NCI-H1930 (cell line): ENCODE measurements at places on chromosomes 12 and 14.

GRCh38 chr14:103072595-103073366 is 11.2 kb upstream of the LBHD2 start:
- no peak for DNase-seq

- no peak for DNase-seq
These were observed 662 bp upstream of the BATF start for GRCh38 chr14:75521415-75522199.

- no peak for DNase-seq
These were observed 728 bp upstream of the STON2 start for GRCh38 chr14:81400852-81401251.

- no peak for DNase-seq
These were observed 261.0 kb downstream of the DACT1 start for GRCh38 chr14:58898655-58899316.

DNA sequence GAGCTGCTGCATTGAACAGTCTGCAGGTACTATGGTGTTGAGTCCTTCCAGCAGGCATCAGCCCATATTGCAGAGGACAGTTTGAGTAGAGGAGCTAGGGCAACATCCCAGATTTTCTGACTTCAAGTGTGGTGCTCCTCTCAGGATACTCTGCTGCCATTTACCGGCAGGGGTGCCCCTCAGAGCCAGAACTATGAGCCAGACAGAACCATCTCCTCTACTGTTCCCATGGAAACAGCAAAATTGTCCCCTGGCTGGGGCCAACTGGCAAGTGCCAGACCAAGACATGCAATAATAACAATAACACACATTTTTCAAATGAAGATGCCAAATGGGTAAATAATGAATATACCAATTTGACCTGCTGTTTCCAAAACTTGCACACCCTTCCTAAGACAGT is 102.9 kb downstream of the ADCK1 start:
- no peak for DNase-seq

GRCh38 chr12:2451025-2451424 is 343.7 kb upstream of the FKBP4 start:
- DNase-seq: no peak

GRCh38 chr12:132489078-132489601 is 811 bp upstream of the FBRSL1 start:
- no peak for DNase-seq

- DNase-seq: no peak
These were observed 448.6 kb downstream of the FUT8 start for GRCh38 chr14:65860956-65861611.

GRCh38 chr14:104658325-104658712 is 31.1 kb upstream of the INF2 start:
- DNase-seq: no peak

GRCh38 chr12:11839091-11839641 is 189.7 kb downstream of the ETV6 start:
- no peak for DNase-seq

DNA sequence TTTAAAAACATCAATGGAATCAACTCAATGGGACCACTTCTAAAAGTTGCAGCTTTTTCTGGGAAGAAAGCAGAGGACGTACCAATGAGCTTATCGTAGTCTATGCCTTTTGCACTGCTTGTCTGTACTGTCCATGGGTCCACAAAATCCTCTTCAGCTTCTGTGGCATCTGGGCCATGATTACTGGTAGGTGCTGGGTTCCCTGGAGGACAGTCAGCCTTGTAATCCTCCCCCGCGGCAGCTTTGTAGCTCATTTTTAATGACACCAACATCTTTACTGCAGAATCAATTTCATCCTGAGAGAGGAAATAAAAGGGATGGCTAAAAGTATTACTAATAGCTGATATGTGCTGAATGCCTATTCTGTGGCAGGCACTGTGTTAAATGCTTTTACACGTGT is 38.5 kb downstream of the SLC25A47 start:
- no peak for DNase-seq

DNA sequence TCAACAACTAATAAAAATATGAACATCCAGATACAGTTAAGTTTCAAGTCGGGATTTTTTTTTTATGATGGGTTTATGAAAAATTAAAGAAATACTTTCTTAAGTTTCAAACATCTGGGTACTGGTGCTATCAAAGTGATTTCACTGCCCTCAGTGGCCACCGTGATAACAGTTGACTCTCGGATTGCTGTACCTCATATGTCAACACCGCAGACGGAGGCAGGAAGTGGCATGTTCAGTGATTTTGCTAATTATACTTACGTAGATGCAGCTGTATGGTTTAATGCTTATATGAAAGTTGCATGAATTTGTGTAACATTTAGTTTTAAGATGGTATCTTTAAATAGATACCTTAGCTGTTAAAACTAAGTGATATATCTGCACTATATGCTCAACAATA is 20.8 kb upstream of the FBLN5 start:
- no peak for DNase-seq

GRCh38 chr14:35964697-35965286 is 138.7 kb downstream of the BRMS1L start:
- DNase-seq: no peak

DNA sequence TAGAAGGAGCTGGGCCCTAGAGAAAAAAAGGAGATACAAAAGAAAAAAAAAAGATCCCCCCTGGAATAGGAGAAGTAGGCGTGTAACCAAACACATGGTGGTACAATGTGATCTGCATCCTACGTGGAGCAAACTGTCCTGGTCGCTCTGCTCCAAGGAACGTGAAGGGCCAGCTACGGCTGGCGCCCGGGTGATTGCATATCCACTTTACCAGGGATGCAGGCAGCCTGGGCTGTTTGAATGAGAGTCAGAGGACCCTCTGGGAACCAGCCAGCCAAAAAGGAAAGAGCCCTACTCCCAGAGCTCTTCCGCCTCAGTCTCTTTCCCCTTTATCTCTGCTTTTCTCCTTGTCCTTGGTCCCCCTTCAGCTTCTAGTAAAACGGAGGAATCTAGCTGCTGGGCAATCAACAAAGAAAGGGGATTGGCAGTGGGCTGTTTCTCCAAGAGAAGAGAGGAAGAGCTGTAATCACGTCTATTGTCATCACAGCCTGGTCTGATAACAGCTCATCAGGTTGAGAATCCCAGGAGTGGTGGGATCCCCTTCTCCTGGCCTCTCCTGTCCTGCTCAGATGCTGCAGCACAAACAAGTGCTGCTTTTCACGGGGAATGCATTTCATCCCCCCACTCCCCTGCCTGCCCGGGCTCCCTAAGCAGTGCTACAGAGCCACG is 156.0 kb downstream of the ADCK1 start:
- DNase-seq: no peak

DNA sequence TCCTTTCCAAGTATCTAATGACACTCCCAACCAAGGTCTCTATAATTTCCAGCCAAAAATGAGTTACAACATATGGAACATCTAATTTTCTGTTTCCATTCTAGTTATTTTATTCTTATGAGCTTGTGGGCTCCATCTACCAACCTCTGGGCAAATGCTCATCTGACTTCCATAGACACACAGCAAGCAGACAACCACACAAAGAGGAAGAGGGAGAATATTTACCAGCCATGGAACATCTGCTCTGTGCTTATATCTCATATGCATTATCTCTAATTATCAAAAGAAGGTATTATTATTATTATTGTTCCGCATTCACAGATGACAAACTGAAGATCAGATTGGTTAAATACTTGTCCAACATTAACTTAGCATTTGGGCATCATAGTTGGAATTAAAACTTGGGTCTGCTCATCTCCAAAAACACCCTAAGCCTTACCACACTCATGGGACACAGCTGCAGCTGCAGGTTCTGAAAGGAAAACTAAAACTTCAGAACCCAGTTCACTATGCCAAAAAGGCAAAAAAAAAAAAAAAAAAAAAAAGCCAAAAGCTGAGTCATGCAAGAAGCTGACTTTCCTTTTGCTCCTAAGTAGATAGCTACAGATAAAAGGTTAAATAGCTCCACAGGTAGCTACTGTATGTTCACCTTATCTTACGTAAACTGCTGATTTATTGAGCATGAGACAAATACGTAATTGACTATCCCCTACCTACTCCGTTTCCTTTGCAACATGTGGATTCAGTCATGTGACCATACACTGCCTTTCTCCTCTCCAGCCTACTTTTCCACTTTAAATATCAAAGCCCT is 23.6 kb upstream of the TCL1B start:
- DNase-seq: no peak

DNA sequence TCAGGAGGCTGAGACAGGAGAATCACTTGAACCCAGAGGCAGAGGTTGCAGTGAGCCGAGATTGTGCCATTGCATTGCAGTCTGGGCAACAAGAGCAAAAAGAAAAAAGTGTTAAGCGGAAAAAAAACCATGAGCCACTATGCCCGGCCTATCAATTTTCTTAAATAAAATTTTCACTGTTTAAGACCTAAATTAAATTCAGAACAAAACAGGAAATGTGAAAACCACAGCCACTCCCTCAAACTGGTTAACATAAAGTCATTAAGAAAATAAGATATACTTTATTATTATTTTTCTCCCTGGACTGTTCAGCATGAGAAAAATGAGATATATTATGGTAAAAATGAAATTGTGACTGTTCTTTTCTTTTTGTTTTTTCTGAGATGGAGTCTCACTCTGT is 44.6 kb upstream of the GCH1 start:
- DNase-seq: no peak

GRCh38 chr12:12985817-12986408 is 14.2 kb downstream of the HEBP1 start:
- DNase-seq: no peak

- no peak for DNase-seq
These were observed 4.9 kb downstream of the CPNE6 start for GRCh38 chr14:24076302-24076601.

GRCh38 chr12:6337958-6338433 is 3.9 kb downstream of the TNFRSF1A start:
- no peak for DNase-seq

- no peak for DNase-seq
These were observed 29.0 kb downstream of the TTLL5 start for GRCh38 chr14:75690010-75690409.

GRCh38 chr14:71783786-71784185 is 148.4 kb upstream of the RGS6 start:
- no peak for DNase-seq

DNA sequence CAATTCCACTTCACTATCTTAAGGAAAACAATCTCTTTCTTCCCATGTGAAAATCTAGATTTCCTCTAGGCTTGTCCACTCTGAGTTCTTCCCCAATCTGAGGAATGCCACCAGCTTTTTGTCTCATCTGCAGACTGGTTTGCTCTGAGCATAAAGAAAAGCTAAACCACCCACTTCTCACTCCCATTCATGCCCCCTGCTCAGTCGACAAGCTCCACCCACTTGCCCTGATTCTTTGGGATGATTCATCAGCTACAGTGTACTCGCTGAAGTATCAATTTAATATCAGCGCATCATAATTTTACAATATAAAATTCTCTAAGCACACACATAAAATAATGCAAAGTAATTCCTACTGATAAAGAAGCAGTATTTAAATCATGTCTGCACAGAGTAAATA is 209.1 kb downstream of the GRIN2B start:
- no peak for DNase-seq

DNA sequence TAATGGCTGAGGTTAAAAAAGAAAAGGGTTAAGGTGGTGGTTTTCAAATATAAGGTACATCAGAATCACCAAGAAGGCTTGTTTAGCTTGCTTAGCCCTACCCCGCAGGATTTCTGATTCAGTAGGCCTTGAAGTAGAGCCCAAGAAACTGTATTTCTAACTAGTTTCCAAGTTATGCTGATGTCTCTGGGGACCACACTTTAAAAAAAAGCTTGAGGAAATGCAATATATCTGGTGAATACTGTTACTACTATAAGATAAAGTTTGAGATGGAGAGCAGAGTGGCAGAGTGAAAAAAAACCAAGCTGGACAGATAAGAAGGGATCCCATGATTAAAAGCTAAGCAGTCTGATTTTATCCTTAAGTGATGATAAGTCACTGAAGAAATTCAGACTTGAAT is 18.3 kb upstream of the GXYLT1 start:
- no peak for DNase-seq

DNA sequence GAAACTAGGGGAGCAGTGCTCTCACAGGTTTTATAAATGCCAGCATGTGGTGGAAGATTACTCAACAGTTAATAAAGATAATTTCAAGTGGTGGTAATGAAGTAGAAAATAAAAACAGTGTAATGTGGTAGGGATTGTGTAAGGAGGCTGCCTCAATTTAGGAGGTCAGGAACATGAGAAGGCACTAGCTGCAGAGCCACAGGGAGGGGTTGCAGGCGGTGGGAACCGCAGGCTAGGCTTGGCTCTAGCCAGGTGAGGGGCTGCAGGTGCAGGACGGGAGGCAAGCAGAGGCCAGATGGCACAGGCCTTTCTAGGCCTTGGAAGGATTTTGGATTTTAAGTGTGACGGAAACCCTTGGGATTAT is 768 bp downstream of the METTL25 start:
- DNase-seq: peak; percentile 34

GRCh38 chr12:129184127-129184928 is 331.1 kb downstream of the GLT1D1 start:
- DNase-seq: no peak

DNA sequence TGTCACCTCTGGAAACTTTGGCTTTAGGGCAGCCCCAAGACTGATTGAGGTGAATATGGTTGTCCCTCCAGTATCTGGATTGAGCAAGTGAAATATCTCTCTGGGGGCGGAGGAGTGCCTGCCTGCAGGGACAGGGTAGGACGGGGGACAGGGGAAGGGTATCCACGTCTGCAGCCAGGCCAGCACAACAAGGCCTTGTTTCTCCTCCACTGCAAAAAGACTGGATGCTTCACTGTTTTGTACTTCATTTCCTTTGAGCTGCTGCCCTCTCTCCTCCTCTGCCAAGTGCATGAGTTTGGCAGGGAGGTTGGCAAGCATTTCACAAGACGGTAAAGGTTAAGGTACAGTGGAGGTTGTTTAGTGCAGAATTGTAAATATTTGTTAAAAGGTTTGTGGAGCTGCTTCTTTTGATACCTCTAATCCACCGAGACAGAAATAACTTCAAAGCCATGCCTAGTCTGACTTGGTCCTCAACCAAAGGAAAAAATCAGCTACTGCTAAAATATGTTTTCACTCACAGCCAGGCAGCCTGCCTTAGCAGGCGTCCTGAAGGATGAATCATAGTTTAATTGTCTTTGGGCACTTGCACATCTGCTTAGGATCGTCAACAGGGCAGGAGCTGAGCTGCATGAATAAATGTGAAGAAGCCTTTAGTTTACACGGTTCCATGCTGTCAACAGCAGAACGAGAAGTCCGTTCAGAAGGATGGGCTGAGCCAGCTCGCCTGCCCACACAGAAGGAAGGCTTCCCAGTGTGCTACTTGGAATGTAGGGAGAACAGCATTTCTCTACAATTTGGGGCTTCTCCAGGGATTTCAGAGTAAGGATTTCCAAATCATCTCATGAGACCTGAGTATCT is 269.7 kb downstream of the TTC6 start:
- no peak for DNase-seq

DNA sequence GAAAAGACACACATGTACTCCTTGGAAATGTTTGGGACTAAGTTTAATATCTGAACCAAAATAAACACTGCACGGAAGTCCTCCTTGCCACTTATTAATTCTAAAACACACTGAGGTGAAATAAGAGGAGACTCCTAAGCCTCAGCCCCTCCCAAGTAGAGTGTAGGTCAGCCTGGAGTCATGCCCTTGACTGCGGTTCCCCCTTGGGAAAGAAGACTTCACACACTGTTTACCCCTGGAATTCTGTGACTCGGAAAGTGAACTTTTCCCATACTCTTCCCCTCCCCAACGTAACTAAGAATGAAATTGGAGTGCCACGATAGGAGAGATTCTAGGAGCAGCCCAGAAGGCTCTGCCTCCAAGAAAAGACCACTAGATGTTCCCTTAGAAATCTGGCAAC is 8.6 kb upstream of the TFCP2 start:
- DNase-seq: no peak

- no peak for DNase-seq
These were observed 14.1 kb downstream of the SIVA1 start for GRCh38 chr14:104766863-104767633.
